PC-9 (cell line): ENCODE measurements at places on chromosomes 13 and 19. TPM values are rescaled to one million over a fixed set of nuclear protein-coding genes. Genes with fewer than 3 reads are reported as not detected.

DNA sequence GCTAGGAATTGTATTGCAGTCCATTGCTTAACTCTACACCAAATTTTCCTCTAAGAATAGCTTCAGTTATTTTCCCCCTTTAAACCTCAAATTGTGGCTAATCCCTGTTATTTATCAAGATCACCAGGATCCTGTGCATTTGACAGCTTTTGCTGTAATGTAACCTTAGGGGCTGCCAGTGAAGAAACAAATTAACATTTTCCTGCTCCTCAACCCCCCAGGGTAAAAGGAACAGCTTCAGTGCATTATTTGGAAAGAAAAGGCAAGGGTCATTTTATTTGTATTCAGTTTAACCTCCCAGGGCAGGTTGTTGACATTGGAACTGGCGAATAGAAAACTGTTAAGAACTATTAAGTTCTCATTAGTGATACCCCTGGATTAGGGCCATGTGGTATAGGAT, 57.0 kb downstream of the PCDH20 start:
- H3K27ac ChIP-seq, result no peak overlapping the region
- H3K4me1 ChIP-seq, result no peaks in the 10 kb centered on the region
- no peak overlapping the region for H3K4me3 ChIP-seq
- H3K27me3 ChIP-seq, result no peaks in the 10 kb centered on the region
- no peak for DNase-seq

GRCh38 chr13:109724603-109725002, 61.8 kb downstream of the IRS2 start:
- H3K27me3 ChIP-seq, result no peaks in the 10 kb centered on the region
- H3K4me3 ChIP-seq, result no peak overlapping the region
- no peak overlapping the region for H3K27ac ChIP-seq
- no peak for DNase-seq

Gene ZNF229
- total RNA-seq, result 11.3 and 12.3 TPM in 2 replicates

Gene DGKH
- total RNA-seq, result 9.3 and 10.9 TPM in 2 replicates
